ENCODE measurements at places on chromosomes 11 and 22.

- no peak for DNase-seq
Measured at GRCh38 chr11:21944577-21944976, 248.3 kb upstream of the ANO5 start.

DNA sequence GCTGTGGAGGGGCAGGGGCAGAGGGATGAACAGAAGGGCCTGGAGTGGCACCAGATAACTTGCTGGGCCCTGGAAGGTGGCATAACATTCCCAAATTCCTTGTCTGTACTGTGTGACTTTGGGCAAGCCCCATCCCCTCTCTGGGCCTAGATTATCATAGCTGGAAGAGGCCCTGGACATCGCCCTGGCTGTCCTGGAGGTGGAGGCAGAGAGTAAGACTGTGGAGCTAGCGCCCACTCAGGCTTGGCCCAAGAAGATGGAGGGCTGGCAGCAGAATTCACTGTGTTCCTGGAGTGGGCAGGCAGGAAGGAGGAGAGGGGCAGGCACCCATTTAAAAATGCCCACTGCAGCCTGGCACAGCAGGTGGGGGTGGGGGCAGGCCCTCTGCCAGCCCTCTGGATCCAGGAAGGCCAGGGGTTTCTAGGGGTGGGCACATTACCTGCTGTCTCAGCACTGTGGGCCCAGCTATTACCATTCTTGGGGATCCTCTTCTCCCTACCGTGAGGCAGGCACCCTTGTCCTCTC is 22.6 kb downstream of the ARHGEF17 start:
- no peak for DNase-seq

GRCh38 chr22:47598864-47599263 is 836.4 kb downstream of the TBC1D22A start:
- DNase-seq = no peak

GRCh38 chr11:111363985-111364384 is 15.1 kb downstream of the POU2AF1 start:
- no peak for DNase-seq

DNA sequence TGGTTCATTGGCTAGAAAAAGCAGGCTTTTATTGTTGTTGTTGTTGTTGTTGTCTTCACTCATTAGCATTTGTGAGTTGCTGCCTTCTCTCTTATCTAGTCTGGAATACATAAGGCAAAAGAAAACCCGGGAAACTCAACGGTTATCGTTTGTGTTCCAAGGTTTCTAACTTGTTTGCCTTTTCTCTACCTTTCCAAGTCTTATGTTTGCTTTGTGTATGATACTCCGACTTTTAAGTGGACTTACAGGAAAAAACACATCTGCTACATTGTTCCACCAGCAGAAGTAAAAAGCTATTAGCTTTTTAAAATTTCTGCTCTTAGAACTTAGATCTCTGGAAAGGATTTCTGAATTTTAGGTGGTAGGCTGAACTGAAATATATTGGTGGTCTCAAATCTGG is 27.0 kb upstream of the HIKESHI start:
- no peak for DNase-seq

DNA sequence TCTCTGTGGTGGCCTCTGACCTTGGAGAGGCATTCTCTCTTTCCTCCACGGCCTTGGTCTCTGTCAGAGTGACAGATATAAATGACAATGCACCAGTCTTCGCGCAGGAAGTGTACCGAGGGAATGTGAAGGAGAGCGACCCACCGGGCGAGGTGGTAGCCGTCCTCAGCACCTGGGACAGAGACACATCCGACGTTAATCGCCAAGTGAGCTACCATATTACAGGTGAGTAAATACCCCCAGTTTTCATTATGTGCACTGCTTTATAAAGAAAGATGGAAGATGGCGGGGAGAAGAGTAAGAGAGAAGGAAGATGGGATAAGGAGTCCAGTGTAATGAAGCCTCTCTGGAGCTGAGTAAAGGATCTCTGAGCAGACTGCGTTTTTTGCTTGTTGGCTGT is 167.8 kb upstream of the MTNR1B start:
- DNase-seq = no peak

DNA sequence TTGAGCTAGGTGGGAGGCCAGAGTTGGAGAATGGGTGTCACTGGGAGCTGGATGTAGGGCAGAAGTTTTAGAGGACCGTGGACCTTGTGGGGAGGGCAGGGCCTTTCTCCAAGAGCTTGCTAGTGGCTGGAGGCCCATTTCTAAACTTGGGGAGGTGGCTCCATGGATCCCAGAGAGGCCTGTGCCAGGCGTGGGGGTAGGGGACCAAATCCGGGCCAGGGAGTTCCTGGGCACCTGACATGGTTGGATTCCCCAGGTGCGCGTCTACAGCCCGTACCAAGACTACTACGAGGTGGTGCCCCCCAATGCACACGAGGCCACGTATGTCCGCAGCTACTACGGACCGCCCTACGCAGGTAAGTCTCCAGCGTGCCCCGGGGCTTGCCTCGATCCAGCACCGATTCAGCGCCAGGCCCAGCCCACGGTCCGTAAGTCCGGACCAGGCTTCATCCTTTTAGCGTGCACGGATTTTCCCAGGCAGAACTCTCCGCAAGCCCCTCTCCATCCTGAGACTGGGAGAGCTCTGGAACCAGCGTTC is 14.2 kb downstream of the PLEKHB1 start:
- no peak for DNase-seq

DNA sequence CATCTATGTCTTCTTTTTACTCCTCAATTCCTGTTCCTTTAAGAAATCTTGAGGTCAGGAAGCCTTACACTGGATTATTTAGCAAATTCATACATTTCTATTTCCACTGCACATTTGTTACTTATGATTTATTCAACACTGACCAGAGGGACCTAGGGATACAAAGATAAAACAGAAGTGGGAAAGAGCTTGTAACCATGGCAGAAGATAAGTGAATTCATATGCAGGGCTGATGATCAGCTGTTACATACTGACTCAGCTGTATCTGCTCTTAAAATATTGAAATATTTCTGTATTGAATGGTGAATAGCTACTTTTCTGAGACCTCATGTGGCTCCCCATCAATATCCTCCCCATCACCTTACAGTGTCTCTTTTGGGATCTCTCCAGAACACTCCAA is 25.2 kb downstream of the HORMAD2 start:
- no peak for DNase-seq

DNA sequence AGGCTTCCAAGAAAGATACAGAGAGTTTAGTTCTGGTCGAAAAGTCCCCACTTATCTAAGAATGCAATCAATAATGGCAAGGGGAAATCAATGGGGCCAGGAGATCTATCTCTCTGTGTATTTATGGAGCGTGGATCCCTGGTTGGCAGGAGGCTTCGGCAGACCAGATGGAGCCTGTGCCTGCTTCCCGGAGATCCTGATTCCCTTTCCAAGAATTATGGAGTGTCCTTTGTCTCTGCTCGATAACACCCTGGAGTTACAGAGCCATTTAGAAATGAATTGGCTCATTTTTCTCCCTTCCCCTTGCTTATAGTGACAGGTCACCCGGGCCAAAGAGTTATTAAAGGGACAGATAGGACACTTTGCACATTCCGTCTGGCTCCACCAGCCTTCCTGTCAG is 92.4 kb downstream of the ISX start:
- no peak for DNase-seq

DNA sequence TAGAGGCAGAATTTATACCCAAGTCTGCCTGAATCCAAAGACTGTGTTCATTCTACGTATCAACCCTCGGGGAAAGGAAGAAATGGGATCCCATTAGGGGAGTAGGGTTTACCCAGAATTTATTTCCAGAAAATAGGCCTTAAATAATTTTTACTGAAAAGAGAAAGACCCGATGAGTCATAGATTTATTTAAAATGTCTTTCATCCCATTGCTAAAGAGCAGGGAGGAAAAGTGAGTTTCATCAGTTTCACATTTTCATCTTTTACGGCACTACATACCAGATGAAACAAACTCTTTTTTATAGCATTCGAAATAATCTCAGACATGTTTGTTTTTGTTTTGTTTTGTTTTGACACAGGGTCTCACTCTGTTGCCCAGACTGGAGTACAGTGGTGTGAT is 31.3 kb downstream of the SLC1A2 start:
- no peak for DNase-seq

GRCh38 chr11:10318527-10318802 is 13.6 kb downstream of the ADM start:
- no peak for DNase-seq

DNA sequence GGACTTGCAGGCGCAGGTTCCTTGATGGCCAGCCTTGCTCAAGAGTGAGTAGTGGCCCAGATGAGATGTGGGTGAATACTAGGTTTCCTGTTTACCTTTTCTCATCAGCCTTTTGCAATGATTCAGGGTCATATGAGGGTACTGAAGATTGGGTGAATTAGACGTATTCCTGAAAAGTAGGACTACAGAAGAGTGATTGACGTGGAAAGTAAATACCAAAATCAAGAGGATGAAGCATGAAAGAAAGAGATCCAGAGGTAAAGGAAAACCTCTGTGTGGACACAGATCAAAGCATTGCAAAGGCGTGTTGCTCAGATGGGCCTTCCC is 59.9 kb downstream of the CYB5R2 start:
- DNase-seq = no peak

GRCh38 chr22:24054356-24054755 is 43.3 kb downstream of the CABIN1 start:
- DNase-seq = no peak

GRCh38 chr11:86469491-86470388 is 95.1 kb downstream of the CCDC81 start:
- no peak for DNase-seq

DNA sequence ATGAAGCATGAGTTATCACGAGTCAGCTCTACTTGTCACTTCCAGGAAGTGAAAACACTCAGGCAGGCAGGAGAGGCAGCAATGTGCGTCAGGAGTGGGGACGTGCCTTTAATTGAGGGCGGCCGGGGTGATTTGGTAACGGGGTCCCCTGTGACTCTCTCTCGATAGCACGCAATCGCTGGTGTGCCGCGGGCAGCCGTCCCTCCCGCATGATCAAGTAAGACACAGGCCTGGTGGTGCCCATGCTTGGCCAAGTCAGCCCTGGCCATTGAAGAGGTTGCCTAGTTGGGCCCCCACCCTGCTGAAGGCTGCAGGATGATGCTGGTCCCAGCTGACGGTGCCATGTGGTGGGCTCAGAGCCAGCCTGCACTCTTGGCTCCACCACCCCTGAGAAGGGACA is 29.7 kb downstream of the CACNG2 start:
- DNase-seq = no peak

GRCh38 chr22:28375761-28376534 is 303.7 kb downstream of the TTC28 start:
- DNase-seq = no peak

GRCh38 chr11:2997406-2997805 is 5.3 kb upstream of the NAP1L4 start:
- DNase-seq = no peak

- DNase-seq = peak; percentile 40
Measured at GRCh38 chr11:130304651-130305050, 10.1 kb downstream of the ZBTB44 start.

DNA sequence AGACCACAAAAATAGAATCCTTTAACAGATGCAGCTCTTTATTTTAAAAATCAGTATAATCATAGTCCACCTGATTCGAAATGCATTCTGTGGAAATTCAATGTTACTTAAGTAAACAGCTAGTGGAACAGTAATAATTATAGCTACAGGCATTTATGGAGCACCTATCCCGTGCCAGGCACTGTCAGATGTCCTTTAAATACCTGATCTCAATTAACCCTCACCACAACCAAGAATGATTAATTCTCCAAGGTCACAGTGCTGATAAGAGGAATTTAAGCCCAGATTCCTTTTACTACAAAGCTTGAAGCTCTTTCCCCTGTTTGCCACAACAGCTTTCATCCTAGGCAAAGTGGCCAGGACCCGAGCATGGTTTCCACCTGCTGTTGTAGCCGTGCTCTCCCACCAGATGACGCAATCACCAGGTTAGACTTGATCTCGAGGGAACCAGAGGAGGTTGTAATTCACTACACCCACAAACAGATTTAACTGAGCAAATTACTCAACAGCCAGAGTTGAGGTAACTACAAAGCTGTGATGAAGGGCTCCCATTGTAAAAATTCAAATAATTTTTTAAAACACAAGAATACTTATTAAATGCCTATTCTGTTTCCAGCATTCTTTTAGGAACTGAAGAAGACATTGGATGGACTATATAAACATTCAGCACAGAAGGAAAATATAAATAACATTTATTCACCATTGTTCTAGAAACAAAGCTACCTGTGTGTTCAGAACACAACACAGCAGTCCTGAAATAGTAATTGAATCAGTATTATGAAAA is 10.3 kb downstream of the PRDM10 start:
- peak; percentile 39 for DNase-seq

DNA sequence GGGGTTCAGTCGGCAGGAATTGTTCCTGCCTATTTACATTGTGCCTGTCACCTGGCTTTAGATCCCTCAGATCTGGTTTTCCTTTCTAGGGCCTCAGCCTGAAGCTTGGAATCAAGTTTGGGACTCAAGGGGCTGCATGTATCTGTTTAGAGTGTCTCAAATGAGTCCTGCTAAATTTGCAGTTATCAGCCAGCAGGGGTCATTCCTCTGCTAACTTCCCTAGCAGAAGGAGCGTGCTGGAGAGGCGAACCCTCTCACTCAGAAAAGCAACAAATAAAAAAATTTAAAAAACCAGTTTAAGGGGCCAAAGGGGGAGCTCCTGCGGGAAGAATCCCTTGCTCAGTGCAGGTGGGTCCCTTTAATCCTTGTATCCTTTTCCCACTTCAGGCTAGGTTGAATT is 1220.2 kb downstream of the JRKL start:
- DNase-seq = no peak

DNA sequence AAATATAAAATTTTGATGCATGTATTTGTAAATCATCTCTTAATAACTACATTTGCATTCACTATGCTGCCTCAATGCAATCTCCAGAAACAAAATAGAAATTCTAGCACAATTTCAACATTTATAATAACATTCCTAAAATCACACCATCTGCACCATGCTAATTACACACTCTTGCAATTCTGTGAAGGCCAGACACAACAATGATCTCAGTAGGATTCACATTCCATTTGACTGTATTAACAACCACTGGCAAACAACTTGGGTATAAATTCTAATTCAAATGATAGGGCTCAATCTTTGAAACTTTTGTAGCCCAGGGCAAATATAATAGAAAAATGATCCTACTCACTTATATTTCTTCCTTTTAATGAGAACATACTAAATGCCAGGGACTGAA is 25.9 kb downstream of the RAB6A start:
- no peak for DNase-seq

GRCh38 chr11:36233204-36233603 is 56.0 kb downstream of the COMMD9 start:
- no peak for DNase-seq

GRCh38 chr11:45096636-45097035 is 49.8 kb upstream of the PRDM11 start:
- no peak for DNase-seq

GRCh38 chr11:14418801-14419417 is 59.9 kb upstream of the RRAS2 start:
- DNase-seq = no peak

- DNase-seq = no peak
Measured at GRCh38 chr11:8271106-8271886, 7.6 kb upstream of the LMO1 start.

GRCh38 chr11:115623021-115623451 is 118.8 kb upstream of the CADM1 start:
- no peak for DNase-seq

All from KG1 (cell line).